ENCODE measurements at places on chromosomes 11 and 22. TPM values are rescaled to one million over a fixed set of nuclear protein-coding genes. Genes with fewer than 3 reads are reported as not detected.

MGAT3 gene
- total RNA-seq, result 9.8 TPM

DNA sequence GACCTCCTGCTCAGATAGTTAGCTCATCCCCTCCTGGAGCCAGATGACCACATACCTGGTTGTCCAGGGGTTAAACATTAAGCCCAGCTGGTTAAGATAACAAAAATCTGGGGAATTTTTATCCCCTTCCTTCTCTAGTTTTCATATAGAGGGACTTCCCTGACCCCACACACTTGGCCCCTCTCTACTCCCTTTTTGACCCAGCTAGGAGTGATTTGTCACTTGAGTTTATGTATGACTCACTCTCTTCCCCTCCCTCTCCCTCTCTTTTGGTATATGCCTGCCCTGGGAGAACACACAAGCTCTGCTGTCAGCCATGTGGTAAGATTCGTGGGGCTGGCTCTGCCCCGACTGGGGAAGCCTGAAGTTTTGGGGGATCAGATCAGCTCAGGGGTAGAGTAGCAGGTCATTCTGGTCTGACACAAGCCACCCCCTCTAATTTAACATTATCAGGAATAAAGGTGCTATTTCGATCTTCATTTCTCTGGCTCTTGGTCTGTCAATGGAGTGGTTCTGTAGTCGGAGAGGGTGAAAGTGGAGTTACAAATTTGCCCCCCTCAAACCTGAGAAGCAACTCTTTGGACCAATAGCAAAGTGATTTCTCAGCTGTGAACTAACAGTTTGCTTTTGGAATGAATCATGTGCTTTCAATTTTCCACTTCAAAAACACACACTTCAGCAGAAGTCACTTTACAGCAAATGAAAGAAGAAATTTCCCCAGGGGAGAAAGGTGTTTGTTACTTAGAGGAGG, 415.3 kb upstream of the CADM1 start:
- no peak overlapping the region for H3K27ac ChIP-seq
- no peaks in the 10 kb centered on the region for H3K36me3 ChIP-seq
- H3K4me1 ChIP-seq, result no peaks in the 10 kb centered on the region
- DNase-seq, result no peak
- H3K27me3 ChIP-seq, result no peaks in the 10 kb centered on the region

DNA sequence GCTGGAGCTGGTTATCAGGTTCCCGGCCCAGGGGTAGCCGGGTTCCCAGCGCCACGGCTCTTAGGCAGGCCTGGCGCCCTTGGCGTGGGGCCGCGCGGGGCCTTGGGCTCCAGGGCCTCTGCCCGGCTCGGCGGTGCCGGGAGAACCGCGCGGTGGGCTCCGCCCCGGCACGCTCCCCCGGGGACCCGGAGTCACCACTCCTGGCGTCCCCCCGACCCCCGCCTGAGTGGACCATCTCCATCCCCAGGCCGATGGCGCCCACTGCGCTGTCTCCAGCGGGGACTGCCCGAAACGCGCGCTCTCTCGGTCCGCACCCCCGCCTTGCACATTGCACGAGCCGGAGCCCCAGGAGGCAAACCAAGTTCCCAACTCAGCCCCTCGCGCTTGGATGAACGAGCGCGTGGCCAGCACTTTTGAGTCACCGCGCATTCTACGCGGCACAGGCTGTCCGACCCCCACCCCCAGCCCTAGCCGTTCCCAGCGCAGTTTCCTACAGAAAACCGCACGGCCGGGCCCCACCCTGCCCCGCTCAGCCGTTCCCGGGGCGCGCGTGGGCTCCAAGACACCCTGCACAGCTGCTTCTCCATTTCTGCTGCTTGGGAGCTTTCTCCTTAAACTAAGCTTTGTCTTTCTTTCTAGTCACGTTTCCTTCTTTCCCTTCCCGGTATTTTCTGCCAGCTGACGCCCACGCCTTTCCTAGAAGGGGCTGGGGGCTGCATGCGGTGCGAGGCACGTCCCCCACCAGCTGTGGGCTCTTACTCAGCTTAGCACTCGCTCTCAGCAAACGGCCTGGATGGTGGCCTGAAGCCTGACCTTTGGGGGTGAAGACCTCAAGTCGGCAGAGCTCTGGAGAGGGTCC, 650 bp upstream of the CHID1 start:
- no peaks in the 10 kb centered on the region for H3K27me3 ChIP-seq
- H3K36me3 ChIP-seq, result no peaks in the 10 kb centered on the region
- H3K4me3 ChIP-seq, result peak overlapping the region; percentile 86
- H3K4me1 ChIP-seq, result peaks cover 16% of the 10 kb centered on the region
- H3K27ac ChIP-seq, result peak overlapping the region; percentile 92

H19 gene
- total RNA-seq, result 539 TPM

DAGLA gene
- total RNA-seq, result 5.3 TPM

GRCh38 chr22:17733466-17733865, 40.8 kb downstream of the BID start:
- H3K4me3 ChIP-seq, result no peak overlapping the region
- no peak for DNase-seq
- peaks cover 51% of the 10 kb centered on the region for H3K36me3 ChIP-seq
- H3K27me3 ChIP-seq, result no peaks in the 10 kb centered on the region
- no peak overlapping the region for H3K27ac ChIP-seq
- H3K4me1 ChIP-seq, result no peaks in the 10 kb centered on the region

FADS1 gene
- total RNA-seq, result 47.1 TPM

DNA sequence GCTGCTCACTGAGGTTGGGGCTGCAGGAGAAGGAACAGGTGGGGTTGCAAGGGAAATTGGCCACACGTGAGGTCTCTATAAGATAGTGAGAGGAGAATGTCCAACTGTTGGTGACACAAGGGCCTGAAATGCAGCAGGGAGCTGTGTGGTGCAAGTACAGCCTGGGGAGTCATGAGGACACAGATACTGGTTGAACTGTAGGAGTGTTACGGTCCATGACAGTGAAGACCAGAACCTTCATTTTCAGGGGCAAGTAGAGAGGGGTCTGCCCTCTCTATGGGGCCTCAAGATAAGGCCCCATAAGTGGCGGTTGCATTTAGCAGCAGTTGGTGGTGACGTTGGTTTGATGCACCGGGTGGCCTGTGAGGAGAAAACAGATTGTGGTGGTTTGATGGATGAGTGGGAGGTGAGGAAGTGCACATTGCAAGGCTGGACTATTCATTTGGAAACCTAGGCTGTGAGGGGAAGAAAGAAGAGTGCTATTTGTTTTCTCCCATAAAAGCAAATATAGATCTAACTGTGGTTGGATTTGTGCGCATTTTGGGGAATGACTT, 39.4 kb downstream of the MICAL2 start:
- no peak overlapping the region for H3K4me3 ChIP-seq
- peaks cover 56% of the 10 kb centered on the region for H3K4me1 ChIP-seq

ASPHD2 gene
- 0.32 TPM for total RNA-seq

GRCh38 chr22:50436841-50437341, 37.9 kb downstream of the SBF1 start:
- H3K27me3 ChIP-seq, result no peaks in the 10 kb centered on the region
- H3K4me1 ChIP-seq, result no peaks in the 10 kb centered on the region
- H3K27ac ChIP-seq, result no peak overlapping the region

GRCh38 chr11:119835753-119836152, 106.8 kb upstream of the NECTIN1 start:
- H3K4me3 ChIP-seq, result no peak overlapping the region
- H3K36me3 ChIP-seq, result no peaks in the 10 kb centered on the region
- no peaks in the 10 kb centered on the region for H3K4me1 ChIP-seq
- H3K27me3 ChIP-seq, result no peaks in the 10 kb centered on the region
- H3K27ac ChIP-seq, result no peak overlapping the region

DNA sequence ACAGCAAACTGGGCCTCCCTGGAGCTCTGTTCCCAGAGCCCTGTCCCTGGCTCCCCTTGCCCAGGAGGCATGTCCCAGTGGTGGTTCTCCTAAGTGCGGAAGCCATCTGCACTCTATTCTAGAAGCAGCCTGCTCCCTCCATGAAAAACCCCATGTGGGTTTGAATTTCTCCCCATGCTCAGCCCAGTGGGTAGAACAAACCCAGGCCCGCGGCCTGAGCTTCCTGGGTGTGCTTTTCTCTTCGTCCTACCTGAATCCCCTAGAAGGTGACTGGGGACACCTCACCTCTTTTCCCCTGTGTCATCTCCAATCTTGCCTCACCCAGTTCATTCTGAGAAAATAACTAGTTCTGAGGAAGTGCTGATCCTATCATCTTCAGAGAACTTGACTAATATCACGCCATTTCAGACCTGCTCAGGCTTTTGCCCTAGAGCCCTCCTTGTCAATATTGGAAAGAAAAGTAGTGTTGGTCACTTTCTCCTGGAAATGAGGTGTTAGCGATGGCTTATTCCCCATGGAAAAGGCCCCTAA, 15.9 kb downstream of the IL10RA start:
- no peak for DNase-seq
- H3K27ac ChIP-seq, result no peak overlapping the region
- H3K27me3 ChIP-seq, result no peaks in the 10 kb centered on the region
- H3K36me3 ChIP-seq, result no peaks in the 10 kb centered on the region
- no peak overlapping the region for H3K4me3 ChIP-seq
- H3K4me1 ChIP-seq, result no peaks in the 10 kb centered on the region

- no peaks in the 10 kb centered on the region for H3K27me3 ChIP-seq
- peak overlapping the region; percentile 46 for H3K4me3 ChIP-seq
- DNase-seq, result no peak
- H3K4me1 ChIP-seq, result peaks cover 54% of the 10 kb centered on the region
- H3K36me3 ChIP-seq, result peaks cover 28% of the 10 kb centered on the region
Measured at GRCh38 chr11:67276781-67277230, 10.5 kb downstream of the GRK2 start.

KRTAP5-2 gene
- not detected for total RNA-seq

GRCh38 chr11:8963569-8964323, 496 bp downstream of the TMEM9B start:
- H3K27me3 ChIP-seq, result no peaks in the 10 kb centered on the region
- peak overlapping the region; percentile 83 for H3K4me3 ChIP-seq
- H3K4me1 ChIP-seq, result peaks cover 19% of the 10 kb centered on the region
- peak overlapping the region; percentile 95 for H3K27ac ChIP-seq
- peak; percentile 89 for DNase-seq
- H3K36me3 ChIP-seq, result no peaks in the 10 kb centered on the region

ADAMTS8 gene
- 0.64 TPM for total RNA-seq

DNA sequence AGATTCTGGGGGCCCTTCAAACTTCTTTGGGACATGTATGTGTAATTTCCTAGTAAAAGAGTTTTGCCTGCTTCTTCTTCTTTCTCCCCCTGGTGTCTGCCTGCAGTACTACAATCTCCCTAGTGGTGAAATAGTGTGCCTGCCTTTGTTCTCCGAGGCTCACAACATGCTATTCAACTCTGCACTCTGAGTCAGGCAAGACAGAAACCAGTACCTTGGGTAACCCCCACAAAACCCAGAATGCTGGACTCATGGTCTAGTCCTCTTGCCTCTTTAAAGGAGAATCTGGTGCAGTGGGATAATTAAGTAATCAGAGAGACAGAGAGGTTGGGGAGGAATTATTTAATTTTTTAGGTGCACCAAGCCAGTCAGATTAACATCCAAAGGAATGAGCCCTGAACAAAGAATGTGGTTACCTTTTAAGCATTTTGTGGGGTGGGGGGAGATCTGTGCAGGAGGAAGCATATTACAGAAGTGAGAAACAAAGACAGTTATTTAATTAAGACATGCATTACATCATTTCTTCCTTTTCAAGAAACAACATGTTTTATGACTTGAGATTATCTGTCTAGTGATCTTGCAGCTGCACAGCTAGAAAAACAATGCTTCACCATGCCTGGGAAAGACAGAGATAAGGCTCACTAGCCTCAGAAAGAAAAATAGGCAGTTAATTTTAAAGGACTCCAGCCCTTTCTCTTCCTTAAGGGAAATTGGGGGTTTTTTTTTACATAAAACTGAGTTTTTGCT, 11.0 kb upstream of the MS4A6A start:
- no peak overlapping the region for H3K27ac ChIP-seq
- DNase-seq, result peak; percentile 69
- no peaks in the 10 kb centered on the region for H3K4me1 ChIP-seq

- no peaks in the 10 kb centered on the region for H3K36me3 ChIP-seq
- H3K4me3 ChIP-seq, result no peak overlapping the region
- H3K27me3 ChIP-seq, result no peaks in the 10 kb centered on the region
- H3K4me1 ChIP-seq, result no peaks in the 10 kb centered on the region
- no peak overlapping the region for H3K27ac ChIP-seq
- DNase-seq, result no peak
Measured at GRCh38 chr11:101428918-101429317, 154.9 kb downstream of the TRPC6 start.

DNA sequence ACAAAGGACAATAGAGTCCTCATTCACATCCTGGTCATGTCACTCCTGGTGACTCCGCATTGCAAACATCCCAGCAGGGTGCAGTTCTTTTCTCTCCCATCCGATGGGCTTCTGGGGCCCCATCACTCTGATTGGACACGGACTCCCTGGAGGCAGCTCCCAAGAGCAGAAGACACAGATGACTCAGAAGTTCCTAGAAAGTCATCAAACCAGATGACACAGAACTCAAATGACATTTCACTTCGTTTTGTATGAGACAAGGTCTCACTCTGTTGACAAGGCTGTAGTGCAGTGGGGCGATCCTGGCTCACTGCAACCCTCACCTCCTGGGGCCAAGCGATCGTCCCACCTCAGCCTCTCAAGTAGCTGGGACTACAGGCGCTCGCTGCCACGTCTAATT, 33.2 kb downstream of the ZNF195 start:
- H3K4me3 ChIP-seq, result no peak overlapping the region
- H3K27me3 ChIP-seq, result no peaks in the 10 kb centered on the region
- H3K27ac ChIP-seq, result no peak overlapping the region
- no peaks in the 10 kb centered on the region for H3K4me1 ChIP-seq
- H3K36me3 ChIP-seq, result no peaks in the 10 kb centered on the region
